ENCODE measurements at places on chromosomes 12 and 14.

DNA sequence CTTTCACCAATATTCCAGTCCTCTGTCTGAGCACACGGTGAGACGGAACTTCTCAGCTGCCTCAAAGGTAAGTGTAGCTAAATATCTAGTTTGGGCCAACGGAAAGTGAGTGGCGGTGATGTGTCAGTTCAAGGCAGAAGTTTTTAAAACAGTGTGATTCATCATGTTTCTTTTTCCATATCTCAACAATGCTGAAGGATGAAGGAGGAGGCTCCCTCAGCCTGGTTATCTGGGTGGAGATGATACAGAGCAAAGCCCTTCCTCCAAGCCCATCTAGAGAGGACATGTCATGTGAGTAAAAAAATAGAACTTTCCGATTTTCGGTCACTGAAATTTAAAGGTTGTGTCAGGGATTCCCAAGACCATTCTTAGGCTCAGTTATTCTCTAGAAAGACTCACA, 13.1 kb upstream of the ANP32D start:
- DNase-seq, result no peak

- no peak for DNase-seq
These were observed 51.8 kb upstream of the NUAK1 start for GRCh38 chr12:106190581-106190980.

DNA sequence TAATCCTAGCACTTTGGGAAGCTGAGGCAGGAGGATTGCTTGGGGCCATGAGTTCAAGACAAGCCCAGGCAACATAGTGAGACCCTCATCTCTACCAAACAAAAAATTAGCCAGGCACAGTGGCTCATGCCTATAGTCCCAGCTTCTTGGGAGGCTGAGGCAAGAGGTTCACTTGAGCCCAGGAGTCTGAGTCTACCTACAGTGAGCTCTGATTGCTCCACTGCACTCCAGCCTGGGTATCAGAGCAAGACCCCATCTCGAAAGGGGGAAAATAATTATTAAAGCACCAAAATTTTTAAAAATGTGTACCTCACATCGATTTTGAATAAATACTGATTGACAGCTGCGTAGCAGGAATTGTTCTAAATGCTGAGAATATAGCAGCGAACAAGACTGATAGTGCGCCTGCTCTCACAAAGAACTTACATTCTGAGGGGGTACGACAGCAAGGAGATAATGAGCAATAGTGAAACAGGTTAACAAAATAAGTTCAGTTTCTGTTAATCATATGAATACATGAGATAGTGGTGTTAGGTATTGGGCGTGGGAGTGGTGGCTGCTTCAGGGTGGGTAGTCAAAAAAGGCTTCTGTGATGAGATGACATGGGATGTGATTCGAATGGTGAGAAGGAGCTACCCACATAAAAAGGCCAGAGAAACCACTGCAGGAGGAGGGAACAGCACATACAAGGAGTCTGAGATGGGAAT, 19.6 kb downstream of the HCFC2 start:
- DNase-seq, result peak; percentile 81

DNA sequence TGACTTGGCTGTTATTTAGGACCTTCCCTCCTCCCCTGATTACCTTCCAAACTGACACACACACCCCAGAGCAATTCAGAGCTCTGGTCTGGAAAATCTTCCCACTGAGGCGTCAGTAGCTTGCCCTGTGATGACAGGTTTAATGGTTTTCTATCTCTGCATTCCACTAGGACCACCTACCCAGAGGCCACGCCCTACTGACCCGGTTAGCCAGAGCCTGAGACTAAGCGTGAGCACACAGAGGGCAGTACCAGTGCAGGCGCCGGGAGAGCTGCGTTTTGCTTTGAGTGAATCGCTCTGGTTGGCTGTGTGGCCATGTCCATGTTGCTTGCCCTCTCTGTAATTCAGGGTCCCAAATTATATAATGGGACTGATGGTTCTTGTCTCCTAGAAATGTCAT, 36.2 kb upstream of the ATP2A2 start:
- no peak for DNase-seq

GRCh38 chr14:43640718-43641267, 866.3 kb downstream of the FSCB start:
- no peak for DNase-seq

DNA sequence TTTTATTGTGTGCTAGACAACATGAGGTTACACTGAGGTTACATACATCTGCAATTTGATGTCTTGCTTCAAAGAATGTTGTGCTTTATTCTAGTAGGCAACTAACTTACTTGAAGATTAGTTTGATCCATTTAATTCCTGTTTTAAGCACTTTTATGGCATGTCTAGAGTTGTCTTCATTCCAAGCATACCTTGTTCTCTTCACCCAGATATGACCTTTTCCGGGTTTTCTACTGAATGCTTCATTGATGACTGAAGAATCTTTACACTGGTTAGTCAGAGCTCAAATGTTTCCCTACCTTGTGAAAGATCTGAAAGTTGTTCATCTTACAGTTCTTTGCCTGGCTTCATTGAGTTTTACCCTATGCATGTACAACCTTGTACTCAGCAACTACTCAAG, 274.0 kb upstream of the KITLG start:
- no peak for DNase-seq

DNA sequence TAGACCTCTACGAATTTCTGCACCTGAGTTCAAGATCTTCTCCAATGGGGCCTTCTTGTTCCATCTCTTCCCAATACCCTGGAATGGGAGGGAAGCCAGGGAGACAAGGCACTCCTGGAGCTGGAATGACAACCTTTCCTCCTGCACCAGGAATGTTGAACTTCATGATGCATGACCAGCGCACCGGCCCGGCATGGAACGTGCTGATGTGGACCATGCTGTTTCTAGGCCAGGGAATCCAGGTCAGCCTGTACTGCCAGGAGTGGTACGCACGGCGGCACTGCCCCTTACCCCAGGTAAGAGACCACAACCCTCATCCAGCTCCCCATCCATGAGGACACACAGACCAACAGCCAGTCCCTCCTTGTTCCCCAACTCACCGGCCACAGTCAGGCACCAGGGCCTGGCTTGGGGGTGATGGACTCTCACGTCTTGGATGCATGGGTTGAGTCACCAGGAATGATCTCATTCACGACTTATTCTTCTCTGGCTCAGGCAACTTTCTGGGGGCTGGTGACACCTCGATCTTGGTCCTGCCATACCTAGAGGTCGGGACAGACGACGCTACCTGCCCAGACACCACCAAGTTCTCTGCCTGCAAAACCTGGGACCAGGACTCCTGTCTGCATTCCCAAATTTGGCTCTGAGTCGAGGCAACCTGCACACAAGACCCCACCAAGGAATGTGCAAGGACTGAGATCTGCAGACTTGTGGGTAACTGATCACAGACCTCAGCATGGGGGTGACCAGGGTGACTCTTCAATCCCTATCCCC, 20.5 kb downstream of the SOAT2 start:
- no peak for DNase-seq

GRCh38 chr14:79967453-79967852, 243.9 kb downstream of the DIO2 start:
- no peak for DNase-seq

GRCh38 chr14:93301821-93302447, 30.9 kb downstream of the BTBD7 start:
- DNase-seq, result no peak

- no peak for DNase-seq
These were observed 84.0 kb downstream of the ITPK1 start for GRCh38 chr14:93031505-93032315.

DNA sequence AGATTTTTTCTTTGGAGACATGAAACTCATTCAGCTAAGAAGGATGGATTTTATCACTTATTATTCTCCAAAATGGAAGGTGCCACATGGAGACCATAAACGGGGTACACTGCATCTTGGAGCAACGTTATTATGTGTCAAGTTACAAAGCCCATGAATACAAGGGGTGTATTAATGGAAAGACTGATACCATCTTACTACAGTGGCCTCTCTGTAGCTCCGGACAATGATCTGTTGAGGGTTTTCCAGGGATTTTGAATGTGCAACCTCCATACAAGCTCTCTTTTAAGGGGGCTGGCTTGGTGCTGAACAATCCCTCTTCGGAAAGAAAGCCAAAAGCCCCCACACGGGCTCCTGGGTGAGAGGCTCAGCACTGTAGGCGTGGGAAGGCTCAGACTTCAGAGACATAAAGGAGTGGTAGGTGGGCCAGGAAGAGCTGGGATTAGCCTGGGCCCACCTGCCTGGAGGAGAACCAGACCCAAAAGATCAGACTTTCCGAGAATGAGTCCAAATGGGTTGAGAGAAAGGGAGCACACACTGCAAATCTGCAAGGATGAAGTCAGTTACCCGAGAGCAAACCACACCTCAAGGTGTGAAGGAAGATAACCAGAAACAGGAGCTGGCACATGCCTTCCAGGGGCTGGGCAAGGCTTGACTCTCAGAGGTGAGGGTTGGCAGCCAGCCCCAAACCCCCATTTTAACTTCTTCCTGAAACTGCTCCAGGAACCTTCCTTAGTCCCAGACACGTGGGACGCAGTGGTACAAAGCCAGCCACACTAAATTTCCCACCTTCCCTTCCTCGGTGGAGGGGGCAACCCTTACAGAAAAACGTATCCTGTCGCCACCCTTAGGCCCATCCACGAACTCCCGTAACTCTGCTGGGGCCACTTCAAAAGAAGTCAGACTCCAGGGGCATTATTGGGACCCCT, 1.5 kb downstream of the VPS37B start:
- no peak for DNase-seq

DNA sequence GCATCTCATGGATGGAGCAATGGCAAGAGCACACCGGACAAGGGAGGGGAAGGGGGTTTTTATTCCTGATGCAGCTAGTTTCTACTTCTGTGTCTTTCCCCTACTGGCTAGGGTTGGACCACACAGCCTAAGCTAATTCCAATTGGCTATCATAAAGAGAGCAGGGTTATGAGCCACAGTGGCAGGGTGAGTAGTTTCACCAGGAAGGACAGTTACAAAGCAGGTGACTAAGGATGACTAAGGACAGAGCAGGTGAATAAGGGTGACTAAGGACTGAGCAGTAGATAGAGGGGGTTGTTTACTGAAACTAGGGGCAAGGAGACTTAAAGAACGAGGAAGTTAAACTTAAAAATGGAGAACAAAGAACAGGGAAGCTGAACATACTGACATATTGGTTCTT, 321.4 kb upstream of the SEL1L start:
- no peak for DNase-seq

DNA sequence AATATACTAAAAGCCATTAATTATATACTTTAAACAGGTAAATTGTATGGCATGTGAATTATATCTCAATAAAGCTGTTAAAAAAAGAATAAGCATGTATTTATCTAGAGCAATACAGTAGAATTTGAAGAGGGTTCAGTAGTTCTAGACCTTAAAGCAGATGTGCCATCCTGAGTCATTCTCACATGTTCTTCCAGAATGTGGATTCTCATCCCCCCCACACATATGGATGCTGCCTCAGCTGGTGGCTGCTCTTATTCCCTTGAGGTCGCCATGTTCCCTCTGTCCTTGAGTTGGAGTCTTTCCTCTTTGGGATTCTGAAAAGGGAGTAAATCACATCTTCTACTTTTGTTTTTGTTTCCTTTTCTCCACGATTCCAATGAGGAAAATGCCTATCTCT, 321.3 kb downstream of the AEBP2 start:
- no peak for DNase-seq

- DNase-seq, result no peak
These were observed 465.7 kb downstream of the NOVA1 start for GRCh38 chr14:26132061-26132645.

- no peak for DNase-seq
These were observed 275.2 kb upstream of the SSTR1 start for GRCh38 chr14:37932481-37932880.

Measured in activated CD4-positive, alpha-beta T cell treated with anti-CD3 and anti-CD28 coated beads, Interleukin-2, Interleukin-6, amounts not matched to agents 100 ng/mL and 50 ng/mL, durations not matched to agents 16 hours and 8 hours (primary cell).